ENCODE measurements at places on chromosomes 2 and 18. TPM values are rescaled to one million over a fixed set of nuclear protein-coding genes. Genes with fewer than 3 reads are reported as not detected.

The GKN2 gene
- not detected for total RNA-seq

The SNORC gene
- total RNA-seq: 20.0 TPM

The GALR1 gene
- total RNA-seq: not detected

The KCNJ13 gene
- not detected for total RNA-seq

The TNS1 gene
- 6.0 TPM for total RNA-seq

The TEX44 gene
- total RNA-seq: not detected

The MROH2A gene
- 2.9 TPM for total RNA-seq

The TXNDC2 gene
- 0.11 TPM for total RNA-seq

The LNPK gene
- total RNA-seq: 43.8 TPM

The RBMS1 gene
- total RNA-seq: 65.1 TPM

The IWS1 gene
- 51.3 TPM for total RNA-seq
